Breast epithelium (tissue), 4 donors: ENCODE measurements at places on chromosomes 6 and 20.

DNA sequence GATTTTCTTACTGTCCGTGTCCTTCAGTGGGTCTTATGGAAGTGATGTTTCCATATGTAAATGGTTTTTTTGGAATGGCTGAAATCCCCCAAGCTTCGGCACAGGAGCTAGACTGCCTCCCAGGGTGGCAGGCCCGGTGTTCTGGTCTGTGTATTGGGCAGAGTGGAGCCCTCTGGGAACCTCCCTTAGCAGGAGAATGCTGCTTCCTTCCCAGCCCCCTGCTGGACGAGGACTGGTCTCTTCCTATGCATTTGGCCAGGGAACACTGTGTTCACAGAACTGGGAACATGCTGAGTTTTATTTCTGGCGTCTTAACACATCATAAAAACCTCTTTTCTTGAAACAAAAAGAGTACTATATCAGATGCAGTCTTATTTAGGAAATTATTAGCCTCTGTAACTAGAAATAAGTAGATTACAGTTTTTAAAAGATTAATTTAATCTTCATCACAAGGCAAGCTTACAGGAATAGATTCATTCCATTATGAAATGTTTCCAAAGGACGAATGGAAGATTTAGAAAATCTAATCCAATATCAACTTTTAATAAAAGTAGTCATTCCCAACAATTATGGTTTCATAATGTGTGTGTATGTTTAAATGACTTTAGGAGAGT, 56.6 kb downstream of the SYTL3 start:
- no peak for DNase-seq

DNA sequence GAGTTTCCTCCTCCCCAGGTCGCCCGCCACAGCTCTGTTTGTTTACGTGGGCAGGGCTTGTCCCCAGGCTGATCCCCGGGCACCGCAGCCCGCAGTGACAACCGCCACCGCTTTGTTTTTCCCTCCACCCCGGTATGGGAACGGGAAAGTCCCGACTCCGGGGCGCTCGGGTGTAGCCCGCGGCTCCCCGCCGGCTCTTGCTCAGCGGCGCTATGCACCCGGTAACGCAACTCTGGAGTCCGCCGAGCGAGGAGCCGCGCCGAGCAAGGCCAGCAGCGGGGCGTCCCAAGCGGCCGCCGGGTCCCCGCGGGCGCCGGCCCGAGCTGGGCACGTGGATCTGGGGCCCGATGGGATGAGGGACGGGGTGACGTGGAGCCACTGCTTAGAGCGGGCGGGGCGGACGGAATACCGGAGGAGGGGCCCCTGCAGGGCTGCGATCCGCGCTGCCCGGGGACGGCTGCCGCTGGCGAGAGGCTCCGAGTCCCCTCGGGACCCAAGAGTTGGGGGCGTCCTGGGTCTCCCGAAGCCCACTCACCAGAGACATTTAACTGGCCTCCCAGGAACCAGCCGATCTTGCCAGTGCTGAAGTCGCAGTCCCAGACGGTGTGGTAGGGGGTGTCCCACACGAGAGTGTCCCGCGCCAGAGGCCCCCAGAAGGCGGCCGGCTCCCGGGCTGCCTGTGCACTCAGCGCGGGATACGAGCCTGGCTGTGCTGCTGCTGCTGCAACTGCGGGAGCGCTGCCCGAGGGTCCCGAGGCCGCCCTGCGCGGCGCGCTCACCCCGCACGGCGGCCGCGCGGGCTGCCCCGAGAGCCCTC, 497 bp downstream of the ACSS1 start:
- DNase-seq: peak; percentile 59

DNA sequence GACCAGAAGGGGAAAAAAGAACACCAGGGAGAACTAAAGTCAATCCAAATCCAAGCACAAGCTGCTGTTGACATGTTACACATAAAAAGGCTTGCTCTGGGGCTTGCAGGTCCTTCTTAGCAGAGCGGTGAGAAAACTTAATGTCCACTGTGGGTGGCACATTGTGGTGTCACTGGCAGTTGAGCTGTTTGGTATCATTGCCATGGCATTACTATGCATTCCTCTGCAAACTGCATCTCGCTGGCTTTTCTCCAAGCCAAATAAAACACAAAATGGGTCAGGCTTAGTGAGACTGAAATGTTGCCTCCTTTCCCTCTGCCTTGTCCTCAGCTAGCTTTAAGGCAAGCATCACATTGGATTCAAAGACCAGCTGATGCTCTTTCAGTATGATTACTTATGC, 40.9 kb downstream of the LY86 start:
- DNase-seq: no peak

DNA sequence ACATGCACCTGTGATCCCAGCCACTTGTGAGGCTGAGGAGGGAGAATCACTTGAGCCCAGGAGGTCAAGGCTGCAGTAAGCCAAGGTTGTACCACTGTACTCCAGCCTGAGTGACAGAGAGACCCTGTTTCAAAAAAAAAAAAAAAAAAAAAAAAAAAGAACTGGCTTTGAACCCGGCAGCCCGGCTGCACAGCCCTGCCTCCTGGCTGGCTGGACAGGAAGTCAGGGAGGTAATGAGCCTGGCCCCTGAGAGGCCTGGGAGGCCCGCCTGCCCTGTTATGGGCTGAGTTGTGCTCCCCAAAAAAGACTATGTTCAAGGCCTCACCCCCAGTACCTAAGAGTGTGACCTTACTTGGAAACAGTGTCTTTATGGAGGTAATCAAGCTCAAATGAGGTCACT, 65.6 kb downstream of the ABHD12 start:
- DNase-seq: no peak

- DNase-seq: no peak
These were observed 142.5 kb upstream of the PREP start for GRCh38 chr6:105545228-105545920.

DNA sequence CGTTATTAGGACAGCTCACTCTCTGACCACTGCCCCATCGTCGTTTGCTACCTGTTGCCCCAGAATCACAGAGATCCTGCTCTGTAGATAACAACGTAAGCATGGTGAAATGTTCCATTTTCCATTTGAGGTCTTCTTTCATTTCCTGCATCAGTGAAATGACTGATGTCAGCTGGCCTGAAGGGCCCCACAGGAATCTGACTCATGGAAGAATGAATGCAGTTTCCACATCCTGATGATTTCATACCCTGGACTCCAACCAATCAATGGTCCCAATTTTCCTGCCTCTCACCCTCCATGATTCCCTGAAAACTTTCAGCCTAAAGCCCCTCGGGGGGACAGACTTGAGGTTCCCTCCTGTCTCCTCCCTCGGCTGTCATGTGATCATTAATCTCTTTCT, 394.4 kb upstream of the CDH4 start:
- DNase-seq: no peak

- no peak for DNase-seq
These were observed 288.4 kb upstream of the JARID2 start for GRCh38 chr6:14957355-14958059.

DNA sequence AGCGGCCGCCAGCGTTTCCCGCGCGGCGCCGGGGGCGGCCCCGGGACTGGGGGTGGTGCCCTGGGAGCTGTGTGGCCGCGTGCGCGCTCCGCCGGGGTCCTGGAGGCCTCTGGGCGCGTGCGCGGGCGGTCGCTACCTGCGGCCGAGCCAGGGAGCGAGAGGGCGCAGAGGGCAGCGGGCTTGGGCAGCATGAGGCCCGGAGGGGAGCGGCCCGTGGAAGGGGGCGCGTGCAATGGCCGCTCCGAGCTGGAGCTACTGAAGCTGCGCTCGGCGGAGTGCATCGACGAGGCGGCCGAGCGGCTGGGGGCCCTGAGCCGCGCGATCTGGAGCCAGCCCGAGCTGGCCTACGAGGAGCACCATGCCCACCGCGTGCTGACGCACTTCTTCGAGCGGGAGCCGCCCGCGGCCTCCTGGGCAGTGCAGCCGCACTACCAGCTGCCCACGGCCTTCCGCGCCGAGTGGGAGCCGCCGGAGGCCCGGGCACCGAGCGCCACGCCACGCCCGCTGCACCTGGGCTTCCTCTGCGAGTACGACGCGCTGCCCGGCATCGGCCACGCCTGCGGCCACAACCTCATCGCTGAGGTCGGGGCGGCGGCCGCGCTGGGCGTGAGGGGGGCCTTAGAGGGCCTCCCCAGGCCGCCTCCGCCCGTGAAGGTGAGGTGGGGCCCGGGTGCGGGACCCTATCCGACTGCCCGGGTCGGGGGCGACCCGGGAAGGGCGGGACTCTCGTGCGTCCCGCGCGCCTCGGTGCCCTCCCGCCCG, at the start of gene PM20D2:
Gene PM20D2, plus strand, starts transcription at position 100 of the 762 bp plus-strand sequence. Its CDS starts 90 bp downstream, at position 190.
- DNase-seq: no peak

GRCh38 chr20:29876911-29877285, 1380.6 kb upstream of the DEFB115 start:
- DNase-seq: peak; percentile 48

- no peak for DNase-seq
These were observed 525 bp downstream of the NCOA7 start for GRCh38 chr6:125791151-125791819.

DNA sequence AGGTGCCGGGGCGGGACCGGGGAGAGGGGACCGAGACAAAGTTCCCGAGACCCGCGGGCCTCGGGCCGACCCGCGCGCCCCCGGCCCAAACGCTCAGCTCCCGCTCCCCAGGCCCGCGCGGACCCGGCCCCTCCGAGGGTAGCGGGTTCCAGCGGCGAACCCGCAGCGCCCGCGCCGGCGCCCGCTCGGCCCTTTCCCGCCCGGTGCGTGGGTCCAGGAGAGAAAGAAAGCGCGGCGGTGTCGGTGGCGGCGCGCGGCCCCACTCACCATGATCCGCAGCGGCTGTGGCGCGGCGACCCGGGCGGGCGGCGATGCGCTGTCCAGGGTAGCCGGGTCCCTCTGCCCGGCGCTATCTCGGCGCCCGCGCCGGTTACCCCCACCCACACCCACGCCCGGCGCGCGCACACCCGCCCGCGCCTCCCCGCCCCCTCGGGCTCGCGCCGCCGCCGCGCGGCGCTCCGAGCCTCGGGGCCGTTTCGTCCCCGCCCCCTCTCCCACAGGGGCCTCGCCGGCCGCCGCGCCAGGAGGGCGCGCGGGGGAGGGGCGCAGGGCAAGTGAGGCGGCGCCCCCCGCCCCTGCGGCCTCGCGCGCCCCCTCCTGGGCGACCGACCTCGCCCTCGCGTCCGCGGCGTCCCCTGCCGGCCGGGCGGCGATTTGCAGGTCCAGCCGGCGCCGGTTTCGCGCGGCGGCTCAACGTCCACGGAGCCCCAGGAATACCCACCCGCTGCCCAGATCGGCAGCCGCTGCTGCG, at the start of gene ELOVL2:
Gene ELOVL2, minus strand, starts transcription at position 345 of the 751 bp plus-strand sequence. Its CDS starts 75 bp downstream, at position 270.
- DNase-seq: no peak

DNA sequence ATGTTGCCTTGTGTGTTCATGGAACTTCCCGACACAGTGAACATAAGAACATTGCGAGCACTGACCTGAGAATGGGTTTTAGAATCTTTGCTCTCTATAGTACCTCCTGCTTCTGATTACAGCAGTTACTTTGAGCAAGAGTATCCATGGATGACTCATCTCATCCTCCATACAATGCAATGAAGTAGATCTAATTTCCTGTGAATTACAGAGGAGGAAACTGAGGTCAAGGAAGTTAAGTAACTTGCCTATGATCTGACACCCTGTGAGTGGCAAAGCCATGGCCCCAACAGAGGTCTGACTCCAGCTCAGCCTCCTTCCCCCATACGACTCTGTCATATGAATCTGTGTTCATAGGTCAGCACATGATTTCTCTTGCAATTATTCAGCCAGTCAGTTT, 518.1 kb downstream of the TFAP2A start:
- no peak for DNase-seq

GRCh38 chr6:113860181-113860955, 3.2 kb downstream of the MARCKS start:
- no peak for DNase-seq

DNA sequence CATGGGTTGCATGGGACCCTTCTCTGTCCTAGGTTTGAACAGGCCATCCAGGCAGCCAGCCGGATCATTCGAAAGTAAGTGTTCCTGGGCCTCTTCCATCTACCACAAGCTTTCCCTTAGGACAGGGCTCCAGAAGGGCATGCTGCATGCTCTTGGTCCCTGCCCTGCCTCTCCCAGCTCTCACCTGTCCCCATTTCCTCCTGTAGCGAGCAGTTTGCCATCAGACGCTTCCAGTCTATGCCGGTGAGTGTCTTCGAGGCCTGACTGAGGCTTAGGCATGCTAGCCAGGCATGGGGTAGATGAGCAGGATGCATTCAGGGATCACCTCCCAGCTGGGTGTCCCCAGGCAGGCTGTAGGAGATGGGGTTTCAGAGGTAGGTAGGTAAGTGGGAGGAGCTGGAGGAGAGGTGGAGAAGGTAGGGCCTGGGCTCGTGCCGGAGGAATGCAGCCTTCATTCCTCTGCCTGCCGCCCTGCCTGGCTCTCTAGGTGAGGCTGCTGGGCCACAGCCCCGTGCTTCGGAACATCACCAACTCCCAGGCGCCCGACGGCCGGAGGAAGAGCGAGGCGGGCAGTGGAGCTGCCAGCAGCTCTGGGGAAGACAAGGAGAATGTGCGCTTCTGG, 4.3 kb downstream of the CDC25B start:
- DNase-seq: no peak

- DNase-seq: no peak
These were observed 169.1 kb upstream of the CDYL start for GRCh38 chr6:4606821-4607704.

DNA sequence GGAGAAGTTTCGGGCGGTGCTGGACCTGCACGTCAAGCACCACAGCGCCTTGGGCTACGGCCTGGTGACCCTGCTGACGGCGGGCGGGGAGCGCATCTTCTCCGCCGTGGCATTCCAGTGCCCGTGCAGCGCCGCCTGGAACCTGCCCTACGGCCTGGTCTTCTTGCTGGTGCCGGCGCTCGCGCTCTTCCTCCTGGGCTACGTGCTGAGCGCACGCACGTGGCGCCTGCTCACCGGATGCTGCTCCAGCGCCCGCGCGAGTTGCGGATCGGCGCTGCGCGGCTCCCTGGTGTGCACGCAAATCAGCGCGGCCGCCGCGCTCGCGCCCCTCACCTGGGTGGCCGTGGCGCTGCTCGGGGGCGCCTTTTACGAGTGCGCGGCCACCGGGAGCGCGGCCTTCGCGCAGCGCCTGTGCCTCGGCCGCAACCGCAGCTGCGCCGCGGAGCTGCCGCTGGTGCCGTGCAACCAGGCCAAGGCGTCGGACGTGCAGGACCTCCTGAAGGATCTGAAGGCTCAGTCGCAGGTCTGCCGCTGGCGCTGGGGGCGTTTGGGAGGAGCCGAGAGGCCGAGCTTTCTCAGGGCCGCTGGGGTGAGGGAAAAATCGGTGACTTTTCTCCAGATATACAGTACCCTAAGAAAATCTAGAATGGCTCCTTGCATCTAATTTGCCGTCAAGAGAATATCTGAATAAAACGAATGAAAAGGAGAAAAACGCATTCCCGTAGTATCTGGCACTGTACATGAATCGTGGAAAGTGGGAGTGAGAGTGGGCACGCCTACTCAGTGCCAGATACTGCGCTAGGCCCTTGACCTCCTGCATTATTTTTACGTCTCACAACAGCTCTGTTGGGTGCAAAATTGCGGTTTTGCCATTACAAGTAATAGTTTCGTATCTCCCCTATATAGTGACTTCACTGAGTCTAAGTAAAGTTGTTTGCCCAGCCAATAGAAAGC, 1.0 kb downstream of the CALHM6 start:
- no peak for DNase-seq

- DNase-seq: no peak
These were observed 125.7 kb downstream of the LAMA2 start for GRCh38 chr6:129008591-129008990.

DNA sequence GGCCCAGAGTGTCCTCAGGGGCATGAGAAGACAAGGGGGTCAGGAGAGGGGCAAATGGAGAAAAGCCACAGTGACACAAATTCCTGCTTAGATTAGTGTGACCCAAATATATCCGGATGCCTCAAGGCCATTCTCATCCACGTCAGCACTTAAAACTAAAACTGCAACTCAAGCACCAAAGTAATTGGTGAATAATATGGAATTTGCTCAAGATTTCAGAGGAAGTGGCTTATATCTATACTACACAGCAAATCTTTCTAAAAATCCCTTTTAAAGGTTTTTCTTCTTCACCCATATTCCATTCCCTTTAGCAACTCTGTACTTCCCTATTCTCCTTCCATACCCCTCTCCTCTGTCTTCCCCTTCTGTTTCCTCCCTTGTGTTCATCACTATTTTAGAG, 15.2 kb downstream of the DEF6 start:
- DNase-seq: no peak
